ENCODE measurements at places on chromosomes 3 and 15.

GRCh38 chr3:158355623-158356588 is 215.1 kb upstream of the MLF1 start:
- no peak for DNase-seq

DNA sequence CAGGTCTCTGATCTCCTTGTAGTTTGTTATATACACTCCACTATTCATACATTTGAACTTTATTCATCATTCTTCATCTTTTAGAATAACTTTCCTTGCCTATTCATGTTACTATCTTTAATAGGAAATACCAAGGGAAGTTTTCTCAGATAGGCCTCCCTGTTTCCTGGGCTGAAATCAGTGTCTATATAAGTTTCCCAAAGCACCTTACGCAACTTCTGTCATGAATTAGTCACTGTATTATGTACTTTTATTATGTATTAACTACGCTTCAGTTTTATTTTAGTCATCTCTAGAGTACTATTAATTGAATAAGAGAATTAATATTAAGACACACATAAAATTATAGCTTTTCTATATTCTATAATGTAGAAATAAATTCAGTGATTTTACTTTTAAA is 1481.5 kb downstream of the OTOL1 start:
- DNase-seq, result no peak

DNA sequence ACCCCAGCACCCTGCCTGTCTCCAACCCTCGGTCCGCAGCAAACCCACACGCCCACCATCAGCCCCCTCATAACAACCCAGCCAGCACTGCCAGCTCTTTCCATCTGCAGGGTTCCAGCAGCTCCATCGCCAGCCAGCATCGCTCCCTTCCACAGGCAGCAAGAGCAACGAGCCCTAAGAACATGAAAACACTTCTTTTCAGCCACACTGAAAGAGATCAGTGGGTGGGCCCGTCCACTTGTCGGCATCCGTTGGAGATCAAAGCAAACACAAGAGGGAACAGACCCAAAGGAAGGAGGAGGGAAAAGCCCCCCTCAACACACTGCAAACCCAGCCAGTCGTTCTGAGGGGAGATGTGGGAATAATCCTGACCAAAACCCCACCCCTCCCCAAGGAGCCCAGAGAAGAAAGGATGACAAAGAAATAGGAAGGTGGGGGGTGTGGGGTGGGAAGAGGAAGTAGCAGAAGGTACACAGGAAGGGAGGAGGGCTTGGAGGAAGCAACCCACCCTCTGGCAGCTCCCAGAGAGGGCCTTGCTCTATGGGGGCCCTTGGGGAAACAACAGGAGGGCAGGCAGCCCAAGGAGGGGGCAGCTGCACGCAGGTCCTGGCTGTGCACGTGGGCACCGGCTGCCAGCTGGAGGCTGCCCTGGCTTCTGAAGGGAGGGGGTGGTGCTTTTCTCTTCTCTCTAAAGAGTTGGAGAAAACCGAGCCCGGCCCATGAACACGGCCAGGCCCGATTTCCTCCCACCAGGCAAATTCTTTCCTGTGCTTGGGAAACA is 473.6 kb upstream of the PROK2 start:
- peak; percentile 69 for DNase-seq

DNA sequence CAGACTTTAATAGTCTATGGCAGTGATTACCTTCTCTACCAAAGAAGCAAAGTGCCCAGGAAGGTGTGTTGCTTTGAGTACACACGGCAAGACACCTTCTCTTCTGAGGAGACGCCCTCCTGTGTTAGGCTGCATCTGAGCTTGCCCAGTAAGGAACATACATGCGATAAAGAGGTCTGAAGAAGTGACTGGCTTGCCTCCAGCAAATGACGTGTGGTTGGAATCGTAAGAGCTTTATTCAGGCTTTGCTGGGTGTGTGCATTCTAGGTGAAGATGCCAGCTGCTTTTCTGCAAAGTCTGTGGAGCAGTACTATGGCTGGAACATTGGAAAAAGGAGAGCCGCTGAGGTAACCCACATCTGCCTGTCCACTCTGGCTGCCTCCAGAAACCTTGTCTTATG is 22.4 kb downstream of the MAP6D1 start:
- DNase-seq, result no peak

DNA sequence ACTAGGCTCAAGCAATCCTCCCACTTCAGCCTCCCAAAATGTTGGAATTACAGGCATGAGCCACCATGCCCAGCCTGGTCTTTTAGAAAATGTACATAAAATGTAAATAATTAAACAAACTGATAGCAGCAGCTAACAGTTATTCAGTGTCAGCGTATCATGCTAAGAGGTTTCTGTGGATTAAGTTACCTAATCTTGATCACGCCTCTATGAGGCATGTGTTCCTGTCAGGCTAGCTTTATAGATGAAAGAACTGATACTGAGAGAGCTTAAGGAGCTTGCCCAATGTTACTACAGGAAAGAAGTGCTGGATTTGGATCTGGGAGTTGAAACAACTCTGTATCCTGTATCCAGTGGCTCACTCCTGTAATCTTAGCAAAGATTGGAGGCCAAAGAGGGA is 11.2 kb upstream of the MST1R start:
- no peak for DNase-seq

DNA sequence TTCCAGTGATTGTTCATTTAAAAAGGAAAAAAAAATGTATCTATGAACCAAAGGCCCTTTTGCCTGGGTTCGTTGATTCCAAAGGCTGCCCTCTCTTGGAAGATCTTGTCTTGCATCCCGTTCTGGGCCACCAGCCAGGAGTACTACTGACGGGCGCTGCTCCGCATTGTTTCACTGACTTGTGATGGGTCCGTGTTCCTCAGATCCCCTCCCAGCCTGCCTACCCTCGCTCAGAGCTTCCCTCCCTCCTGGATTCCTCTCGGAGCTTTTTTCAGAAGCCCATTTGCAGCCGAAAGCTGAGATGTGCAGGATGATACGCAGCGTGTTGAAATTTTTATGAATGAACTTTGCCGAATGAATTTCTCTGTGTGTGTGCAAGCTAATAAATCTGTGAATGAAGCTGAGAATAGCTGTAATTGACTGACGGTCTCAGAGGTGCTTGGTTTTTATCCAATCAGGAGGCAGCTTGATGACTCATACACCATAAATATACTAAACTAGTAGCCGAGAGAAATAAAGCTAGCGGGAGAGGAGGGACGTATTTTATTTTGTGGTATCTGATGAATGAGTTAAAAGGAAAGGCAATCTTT is at the start of gene SHC4:
TSS of gene SHC4 (minus strand) at position 396 of the 590 bp plus-strand sequence. CDS start 904 bp downstream, outside the sequence.
- DNase-seq, result peak; percentile 38

GRCh38 chr3:106755336-106755735 is 621.9 kb upstream of the CCDC54 start:
- DNase-seq, result no peak

DNA sequence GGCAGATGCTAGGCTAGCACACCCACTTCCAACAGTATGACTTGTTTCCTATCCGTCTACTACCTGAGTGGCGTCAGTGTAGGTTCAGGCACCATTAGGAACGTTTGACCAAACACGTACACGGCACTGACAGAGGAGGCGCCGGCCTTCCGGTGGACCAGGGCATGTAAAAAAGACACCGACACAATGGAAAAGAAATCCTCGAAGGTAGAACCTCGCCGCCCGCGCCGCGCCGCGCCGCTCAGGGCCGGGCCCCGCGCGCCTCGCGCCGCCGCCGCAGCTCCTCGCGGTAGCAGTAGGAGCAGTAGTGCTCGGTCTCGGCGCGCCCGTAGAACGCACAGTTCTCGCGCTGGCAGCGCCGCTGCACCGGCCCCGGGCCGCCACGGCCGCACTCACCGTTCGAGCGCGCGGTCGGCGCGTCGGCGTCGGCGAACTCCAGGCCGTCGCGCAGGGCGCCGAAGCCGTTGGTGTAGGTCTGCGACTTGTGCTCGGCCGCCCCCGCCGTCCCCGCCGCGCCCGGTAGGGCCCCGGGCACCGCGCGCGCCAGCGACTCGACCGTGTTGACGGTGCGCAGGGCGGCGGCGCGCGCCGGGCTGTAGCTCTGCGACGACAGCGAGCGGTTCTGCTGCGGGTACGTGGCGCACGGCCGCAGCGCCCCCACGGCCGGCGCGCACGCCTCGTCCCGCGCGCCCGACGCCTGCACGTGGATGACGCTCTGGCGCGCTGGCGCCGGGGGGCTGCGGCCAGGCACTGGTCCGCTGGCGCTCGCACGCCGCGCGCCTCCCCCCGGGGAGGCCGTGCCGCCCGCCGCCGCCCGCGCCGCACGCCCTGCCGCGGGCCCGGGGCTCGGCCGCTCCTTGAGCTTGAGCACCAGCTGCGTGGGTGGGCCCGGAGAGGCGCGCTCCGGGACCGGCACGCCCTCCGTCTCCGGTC is 156.7 kb downstream of the KLF13 start:
- DNase-seq, result no peak

GRCh38 chr3:170033489-170033888 is 4.3 kb upstream of the GPR160 start:
- peak; percentile 86 for DNase-seq

DNA sequence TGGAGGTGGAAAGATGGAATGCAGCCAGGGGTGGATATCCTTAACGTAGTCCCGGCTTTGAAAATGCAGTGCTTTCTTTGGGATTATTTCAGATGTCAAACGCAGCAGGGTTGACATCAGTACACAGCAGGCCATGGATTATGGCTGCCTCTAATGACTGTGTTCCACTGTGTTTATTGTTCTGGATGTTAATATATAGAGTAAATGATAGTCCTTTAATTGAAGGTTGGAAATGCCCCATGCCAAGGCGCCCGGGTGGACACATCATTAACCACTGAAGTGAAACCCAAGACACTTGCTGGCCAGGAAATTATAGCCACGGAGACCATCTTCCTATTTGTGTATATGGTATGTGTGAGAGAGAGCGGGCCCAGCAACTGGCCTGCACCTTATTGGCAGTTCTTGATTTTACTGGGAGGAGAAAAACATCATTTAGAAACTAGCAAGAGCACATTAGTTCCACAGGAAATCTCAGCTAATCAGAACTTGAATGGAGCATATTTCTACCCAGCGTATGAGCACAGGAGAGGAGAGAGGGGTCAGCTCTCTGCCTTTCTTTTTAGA is 254.9 kb upstream of the RASGRP1 start:
- DNase-seq, result no peak

DNA sequence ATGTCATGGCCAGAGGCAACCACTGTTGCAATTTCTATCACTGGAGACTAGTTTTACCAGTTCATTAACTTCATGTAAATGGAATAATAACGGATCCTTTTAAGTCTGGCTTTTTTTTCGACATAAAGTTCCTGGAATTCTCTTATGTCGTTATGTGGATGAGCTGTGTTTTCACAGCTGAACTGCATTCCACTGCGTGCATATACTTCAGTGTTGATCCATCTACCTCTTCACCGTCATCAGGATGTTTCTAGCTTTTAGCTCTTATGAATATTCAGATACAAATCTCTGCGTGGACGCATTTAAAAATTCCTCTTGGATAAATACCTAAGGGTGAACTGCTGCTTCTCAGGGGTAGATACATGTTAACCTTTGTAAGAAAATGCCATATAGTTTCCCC is 15.6 kb upstream of the CYFIP1 start:
- DNase-seq, result no peak

DNA sequence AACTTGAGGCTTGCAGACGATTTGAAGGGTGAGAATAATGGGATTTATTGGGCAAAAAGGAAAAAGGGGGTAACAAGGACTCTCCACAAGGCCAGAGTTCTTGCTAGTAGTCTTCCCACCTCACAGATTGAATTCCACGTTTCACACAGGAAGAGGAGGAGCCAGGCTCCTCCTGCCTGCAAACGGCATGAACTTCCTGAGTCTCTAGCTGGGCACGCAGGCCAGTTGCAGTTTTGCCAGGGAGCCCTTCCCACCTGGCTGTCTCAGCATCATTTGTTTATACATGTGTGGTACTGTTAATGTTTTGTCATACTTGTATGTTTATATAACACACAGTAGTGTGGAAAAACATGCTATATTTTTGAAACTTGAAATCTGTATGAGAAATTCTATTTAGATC is 155.0 kb downstream of the NLGN1 start:
- no peak for DNase-seq

Data from Kasumi-1 (cell line).